Right renal pelvis (tissue), 4 donors: ENCODE measurements at places on chromosomes 16 and 17. TPM values are rescaled to one million over a fixed set of nuclear protein-coding genes. Genes with fewer than 3 reads are reported as not detected.
A peak's percentile ranks its signal among the peaks of the same experiment; 100 is the strongest.

DNA sequence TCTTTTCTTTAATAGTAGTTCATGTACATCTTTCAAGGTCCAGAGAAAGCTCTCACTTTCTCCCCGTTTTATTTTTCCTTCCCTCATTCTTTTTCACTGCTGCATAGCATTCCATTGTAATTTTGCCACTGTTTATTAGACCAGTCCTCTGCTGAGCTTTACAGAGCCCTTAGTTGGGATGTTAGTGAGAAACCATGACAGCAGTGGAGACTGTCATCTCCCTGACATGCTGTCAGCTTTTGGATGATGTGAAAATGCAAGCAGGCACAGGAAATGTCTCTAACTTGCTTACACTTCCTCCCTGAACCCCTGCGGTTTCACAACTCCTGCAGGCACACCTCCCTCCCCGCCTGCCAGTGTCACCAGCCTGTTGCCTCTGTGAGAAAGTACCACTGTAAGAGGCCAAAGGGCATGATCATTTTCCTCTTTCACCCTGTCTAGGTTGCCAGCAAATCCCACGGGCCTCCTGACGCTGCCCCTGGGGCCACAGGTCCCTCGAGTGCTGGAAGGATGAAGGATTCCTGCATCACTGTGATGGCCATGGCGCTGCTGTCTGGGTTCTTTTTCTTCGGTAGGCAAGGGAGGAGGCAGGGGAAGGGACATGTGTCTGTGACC, at the start of gene ITGAL:
ITGAL (plus strand) TSS at position 415 of the 615 bp plus-strand sequence; CDS start at position 511, 96 bp downstream.
- no peak for DNase-seq

DNA sequence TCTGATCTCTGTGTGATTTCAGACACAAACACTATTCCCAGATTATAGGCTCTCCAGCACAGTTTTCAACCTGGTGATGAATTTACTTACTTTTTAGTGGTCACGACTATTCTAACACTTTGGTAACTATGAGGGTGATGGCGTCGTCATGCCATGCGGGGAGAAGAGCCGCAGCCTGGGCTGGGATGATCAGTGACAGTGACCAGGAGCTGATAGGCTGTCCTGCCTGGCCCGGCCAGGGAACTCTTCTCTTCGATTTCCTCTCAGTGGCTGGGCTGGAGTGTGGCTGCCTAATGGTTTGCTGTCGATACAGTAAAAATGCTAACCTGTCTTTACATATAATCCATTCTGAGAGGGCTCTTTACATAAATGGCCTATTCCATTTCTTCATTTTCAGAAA, 113.1 kb downstream of the IRX3 start:
- DNase-seq = no peak

GRCh38 chr16:88512728-88513696, 57.2 kb upstream of the ZC3H18 start:
- no peak for DNase-seq

DNA sequence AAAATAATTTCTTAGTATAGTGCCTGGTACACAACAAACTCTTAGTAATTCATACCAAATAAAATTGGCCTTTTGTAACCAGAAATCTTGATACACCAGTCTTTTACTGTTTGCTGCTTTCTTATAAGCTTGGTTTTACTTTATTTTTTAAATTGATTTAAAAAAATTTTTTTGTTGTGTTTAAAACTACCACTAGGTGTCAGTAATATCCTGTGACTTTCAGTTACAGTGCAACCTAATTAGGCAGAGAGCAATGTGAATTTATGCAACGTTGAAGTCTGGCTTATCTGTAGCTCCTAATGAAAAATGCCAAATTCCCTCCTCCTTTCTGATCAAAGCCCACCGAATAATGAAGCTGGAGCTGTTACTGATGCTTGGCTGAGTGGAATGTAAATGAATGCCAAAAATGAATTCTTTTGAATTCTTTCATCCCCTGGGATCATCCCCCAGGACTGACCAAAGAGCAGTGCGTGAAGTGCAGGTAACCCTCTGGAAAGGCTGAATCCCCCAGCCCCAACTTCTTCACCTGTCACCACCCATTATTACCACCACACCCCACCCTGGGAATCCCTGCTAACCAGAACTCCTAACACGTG, 3.8 kb downstream of the ERCC4 start:
- DNase-seq = peak; percentile 20

DNA sequence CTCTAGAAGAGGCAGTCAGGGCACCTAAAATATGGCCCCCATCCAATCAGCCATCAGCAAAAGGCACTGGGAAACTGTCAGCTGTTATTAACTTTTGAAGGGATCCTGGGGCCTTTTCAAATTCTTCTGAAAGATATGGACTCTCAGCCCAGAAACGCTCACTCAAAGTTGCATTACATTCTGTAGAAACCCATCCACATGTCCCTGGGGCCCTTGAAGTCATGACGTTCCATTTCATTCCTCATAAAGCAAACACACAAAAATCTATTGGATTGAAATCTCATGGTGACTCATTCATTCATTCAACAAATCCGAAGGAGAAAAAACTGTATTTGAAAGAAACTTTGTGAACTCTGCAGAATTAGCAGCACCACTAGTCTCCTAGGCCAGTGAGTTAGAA, 215.3 kb downstream of the C16orf95 start:
- DNase-seq = no peak

DNA sequence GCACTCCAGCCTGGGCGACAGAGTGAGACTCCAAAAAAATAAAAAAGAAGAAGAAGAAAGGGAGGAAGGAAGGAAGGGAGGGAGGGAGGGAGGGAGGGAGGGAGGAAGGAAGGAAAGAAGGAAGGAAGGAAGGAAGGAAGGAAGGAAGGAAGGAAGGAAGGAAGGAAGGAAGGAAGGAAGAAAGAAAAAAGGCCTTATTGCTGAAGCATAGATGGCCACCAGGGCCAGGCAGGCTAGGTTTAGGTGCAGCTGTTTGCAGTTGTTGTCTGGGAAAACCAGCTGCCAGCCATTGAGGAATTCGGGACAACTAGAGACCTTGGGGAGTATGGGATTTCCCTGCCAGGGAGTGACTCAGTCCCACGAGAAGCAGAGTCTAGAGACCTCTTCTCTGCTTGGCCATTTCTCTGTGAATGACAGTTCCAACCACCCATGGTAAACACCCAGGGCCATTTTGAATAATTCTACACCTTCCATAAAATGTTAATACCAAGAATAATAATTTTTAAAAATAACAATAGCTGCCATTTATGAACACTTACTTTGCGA, 31.0 kb downstream of the SCNN1B start:
- DNase-seq = no peak

DNA sequence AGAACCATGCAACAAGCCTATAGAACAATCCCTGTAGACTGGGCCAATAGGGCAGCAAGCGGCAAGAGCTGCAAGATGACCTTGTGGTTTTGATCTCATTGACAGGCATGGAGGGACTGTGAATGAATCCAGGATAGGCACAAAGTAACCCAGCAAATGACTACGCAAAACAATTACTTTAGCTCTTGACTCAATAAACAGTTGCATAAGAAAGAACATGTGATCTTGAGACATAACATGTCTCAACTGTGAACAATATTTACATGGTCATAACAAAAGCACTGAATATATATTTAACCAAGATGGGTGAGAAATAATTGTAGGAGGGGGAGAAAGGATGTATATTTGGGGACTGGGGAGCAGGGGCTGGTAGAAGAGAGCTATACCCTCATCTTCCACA, 313.7 kb upstream of the CDH5 start:
- DNase-seq = no peak

GRCh38 chr16:31375231-31375630, 17.9 kb upstream of the ITGAD start:
- no peak for DNase-seq

DNA sequence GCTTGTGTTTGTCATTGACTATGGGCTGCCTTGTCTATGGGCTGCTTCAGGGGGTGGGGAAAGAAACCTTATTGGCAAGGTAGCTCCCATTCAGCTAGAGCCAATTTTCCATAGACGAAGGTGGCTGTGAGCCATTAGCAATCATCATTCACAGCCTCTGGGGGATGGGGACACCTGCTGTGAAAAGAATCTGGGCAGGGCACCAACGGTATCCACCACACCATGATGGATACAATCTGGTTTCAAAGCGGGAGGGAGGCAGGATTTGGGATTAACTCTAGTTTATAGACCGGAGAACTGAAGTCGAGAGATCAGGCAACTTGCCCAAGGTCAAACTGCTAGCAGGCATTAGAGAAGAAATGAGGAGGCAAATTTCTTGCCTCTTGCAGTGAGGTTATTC, 182.3 kb downstream of the SHISA9 start:
- no peak for DNase-seq

GRCh38 chr17:69445132-69445531, 30.6 kb downstream of the MAP2K6 start:
- no peak for DNase-seq

GRCh38 chr17:46045639-46046038, 46.6 kb downstream of the STH start:
- DNase-seq = no peak

- no peak for DNase-seq
Measured at GRCh38 chr17:69853541-69854224, 221.3 kb upstream of the KCNJ16 start.

- no peak for DNase-seq
Measured at GRCh38 chr17:18002171-18002570, 29.5 kb downstream of the DRC3 start.

DNA sequence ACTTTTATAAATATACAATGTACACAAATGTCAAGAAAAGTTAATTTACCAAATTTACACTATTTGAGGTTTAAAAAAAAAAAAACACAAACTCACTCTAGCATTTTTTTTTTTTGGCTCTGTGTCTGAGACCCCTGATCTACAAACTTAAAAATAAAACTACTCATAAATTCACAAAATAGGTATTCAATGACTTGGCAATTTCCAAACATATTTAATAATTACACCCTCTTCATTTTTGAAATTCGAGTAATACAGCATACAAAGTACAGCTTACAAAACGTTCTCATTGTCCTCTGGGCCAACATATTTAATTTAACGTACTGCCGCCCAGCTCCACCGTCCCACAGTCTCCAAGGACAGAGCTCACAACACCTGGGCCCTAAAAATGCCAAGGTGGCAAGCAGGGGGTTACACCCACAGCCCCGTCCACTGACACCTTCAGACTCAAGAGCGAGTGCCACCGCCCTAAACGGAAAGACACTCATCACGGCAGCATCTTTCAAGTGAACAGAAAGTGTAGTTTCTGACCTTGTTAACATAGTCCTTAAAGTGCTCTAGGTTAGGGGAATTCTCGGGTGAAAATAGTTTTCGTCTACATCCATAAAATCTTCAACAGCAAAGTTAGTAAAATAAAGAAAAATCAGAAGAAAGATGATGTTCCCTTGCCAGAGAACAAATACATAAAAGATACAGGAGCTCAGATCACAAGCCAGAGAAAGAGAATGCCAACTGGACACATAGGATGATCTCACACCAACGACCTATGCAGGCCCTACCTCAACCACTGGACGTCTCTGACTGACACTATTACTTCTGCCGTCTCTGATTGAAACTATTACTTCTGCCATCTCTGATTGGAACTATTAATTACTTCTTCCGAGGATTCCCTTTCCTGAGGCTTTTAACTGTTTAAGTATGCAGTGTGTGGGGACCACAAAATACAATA, 4.2 kb downstream of the ADCY9 start:
- DNase-seq = no peak

DNA sequence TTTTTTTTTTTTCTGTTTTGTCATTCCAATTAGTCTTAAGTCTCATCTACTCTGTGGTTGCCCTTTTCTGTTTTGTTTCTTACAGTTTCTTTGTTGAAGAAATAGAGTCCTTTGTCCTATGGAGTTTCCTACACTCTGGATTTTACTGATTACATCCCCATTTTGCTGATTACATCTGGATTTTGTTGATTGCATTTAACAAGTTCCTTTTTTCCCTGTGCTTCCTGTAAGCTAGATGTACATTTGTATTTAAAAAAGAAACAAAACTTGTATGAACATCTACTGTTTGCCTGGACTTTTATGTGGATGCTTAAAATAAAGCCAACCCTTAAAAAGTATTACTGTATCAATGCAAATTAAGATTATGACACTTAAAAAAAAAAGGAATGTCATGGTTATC, 147.6 kb downstream of the CHD9 start:
- no peak for DNase-seq

- no peak for DNase-seq
Measured at GRCh38 chr17:72692676-72693075, 399.8 kb downstream of the SLC39A11 start.

- no peak for DNase-seq
Measured at GRCh38 chr17:77227461-77228240, 86.9 kb downstream of the SEC14L1 start.

- DNase-seq = no peak
Measured at GRCh38 chr17:49440581-49440980, 25.9 kb upstream of the PHB1 start.

DNA sequence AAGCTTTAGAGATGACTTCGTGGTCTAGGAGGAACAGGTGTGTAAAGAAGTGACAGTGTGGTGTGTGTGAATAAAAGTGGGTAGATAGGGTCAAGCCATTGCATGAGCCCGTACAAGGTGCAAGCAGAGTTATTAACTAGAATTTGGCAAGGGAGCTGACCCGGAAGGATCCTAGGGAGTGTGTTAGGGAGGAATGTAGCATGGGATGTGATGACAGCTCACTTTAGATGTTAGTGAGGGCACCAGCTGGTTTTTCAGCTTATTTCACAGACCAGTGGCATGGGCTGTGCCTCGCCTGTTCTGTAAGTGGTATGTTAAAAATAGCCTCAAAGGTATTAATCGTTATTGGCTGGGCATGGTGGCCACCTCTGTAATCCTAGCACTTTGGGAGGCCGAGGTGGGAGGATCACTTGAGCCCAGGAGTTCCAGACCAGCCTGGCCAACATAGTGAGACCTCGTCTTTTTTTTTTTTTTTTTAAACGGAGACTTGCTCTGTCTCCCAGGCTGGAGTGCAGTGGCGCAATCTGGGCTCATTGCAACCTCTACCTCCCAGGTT, 8.3 kb downstream of the ANKRD40CL start:
- DNase-seq = no peak

- DNase-seq = no peak
Measured at GRCh38 chr17:42337442-42337841, 49.1 kb downstream of the STAT5A start.

GRCh38 chr16:86755571-86756006, 177.2 kb downstream of the FOXL1 start:
- no peak for DNase-seq

GRCh38 chr17:4098521-4099209, 44.2 kb downstream of the ZZEF1 start:
- no peak for DNase-seq

DNA sequence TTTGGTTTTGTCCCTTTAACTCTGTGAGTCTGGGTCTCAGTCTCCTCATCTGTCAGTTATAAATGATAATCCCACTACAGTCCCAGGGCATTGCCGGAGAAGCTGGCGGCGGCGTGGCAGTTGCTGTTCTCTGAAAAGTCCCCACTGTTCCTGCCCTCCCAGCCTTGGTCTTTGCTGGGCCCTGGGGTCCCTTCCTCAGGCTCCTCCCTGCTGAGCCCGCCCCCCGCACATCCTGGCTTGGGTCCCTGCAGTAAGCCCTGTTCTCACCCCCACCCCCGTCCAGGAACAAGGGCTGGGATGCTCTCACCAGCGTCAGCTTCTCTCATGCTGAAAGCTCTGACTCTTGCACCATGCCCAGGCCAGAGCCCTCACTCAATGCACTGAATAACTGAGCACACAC, 35.3 kb upstream of the PEMT start:
- DNase-seq = no peak

Gene PYDC1
- polyA plus RNA-seq = not detected

Gene USP10
- 141 TPM for polyA plus RNA-seq

Gene PRMT7
- polyA plus RNA-seq = 43.2 TPM
